ENCODE measurements at places on chromosomes 4 and X.

GRCh38 chrX:15087747-15088146 is 182.1 kb downstream of the ASB9 start:
- ATAC-seq = no peak

GRCh38 chr4:6128221-6128850 is 72.0 kb downstream of the JAKMIP1 start:
- ATAC-seq = peak; percentile 76

DNA sequence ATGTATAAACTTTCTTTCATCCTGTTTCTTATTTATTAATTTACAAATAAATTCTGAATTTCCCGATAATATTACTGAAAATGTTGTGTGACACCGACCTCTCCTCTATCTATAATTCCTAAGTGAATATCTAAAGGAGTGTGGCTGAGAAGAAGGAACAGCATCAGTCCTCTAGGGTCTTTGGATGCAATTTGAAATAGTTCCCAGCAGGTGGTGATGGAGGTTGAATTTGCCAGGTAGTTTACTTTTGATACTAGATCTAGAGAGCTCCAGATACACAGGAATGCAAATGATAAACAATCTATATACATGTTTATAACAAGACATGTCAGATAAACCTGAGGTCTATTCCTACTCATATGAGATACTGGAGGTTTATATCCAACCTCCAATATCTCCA is 305.4 kb downstream of the PCDH18 start:
- no peak for ATAC-seq

GRCh38 chr4:164856396-164856795 is 20.6 kb upstream of the APELA start:
- ATAC-seq = no peak

DNA sequence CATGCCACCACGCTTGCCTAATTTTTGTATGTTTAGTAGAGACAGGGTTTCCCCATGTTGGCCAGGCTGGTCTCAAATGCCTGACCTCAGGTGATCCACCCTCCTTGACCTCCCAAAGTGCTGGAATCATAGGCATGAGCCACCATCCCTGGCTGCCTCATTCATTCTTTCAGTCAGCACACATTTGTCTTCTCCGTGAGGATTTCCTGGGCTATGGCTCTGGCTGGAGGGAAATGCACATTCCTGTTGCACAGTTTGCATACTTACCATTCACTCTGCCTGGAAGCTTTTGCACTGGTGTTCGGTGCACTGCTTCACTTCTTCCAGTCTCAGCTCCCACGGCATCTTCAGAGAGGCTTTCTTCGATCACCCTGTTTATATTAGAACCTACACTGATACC is 267.8 kb downstream of the STIM2 start:
- ATAC-seq = peak; percentile 42

Data from motor neuron (in vitro differentiated cells).